ENCODE measurements at places on chromosomes 4 and X. TPM values are rescaled to one million over a fixed set of nuclear protein-coding genes. Genes with fewer than 3 reads are reported as not detected.

GRCh38 chr4:114383721-114384120, 214.9 kb upstream of the UGT8 start:
- H3K36me3 ChIP-seq: no peaks in the 10 kb centered on the region
- DNase-seq: no peak
- H3K27me3 ChIP-seq: no peaks in the 10 kb centered on the region
- no peak overlapping the region for H3K27ac ChIP-seq
- H3K4me3 ChIP-seq: no peak overlapping the region

SRPX gene
- 108 TPM for total RNA-seq

GRCh38 chr4:110854021-110854678, 231.3 kb upstream of the PITX2 start:
- no peak for DNase-seq
- H3K4me3 ChIP-seq: no peak overlapping the region

GRCh38 chr4:170391066-170391740, 301.4 kb upstream of the AADAT start:
- no peaks in the 10 kb centered on the region for H3K27me3 ChIP-seq
- no peaks in the 10 kb centered on the region for H3K4me1 ChIP-seq
- H3K36me3 ChIP-seq: no peaks in the 10 kb centered on the region
- no peak for DNase-seq
- H3K27ac ChIP-seq: no peak overlapping the region

GRCh38 chrX:31091819-31092218, 20.0 kb upstream of the FTHL17 start:
- no peak overlapping the region for H3K27ac ChIP-seq
- no peak for DNase-seq
- H3K36me3 ChIP-seq: no peaks in the 10 kb centered on the region
- no peak overlapping the region for H3K4me3 ChIP-seq
- peaks cover 14% of the 10 kb centered on the region for H3K27me3 ChIP-seq
- H3K4me1 ChIP-seq: no peaks in the 10 kb centered on the region

GCNA gene
- total RNA-seq: 2.6 TPM

GRCh38 chr4:110106931-110107296, 91.5 kb downstream of the ELOVL6 start:
- H3K27me3 ChIP-seq: no peaks in the 10 kb centered on the region
- no peak overlapping the region for H3K27ac ChIP-seq
- H3K36me3 ChIP-seq: no peaks in the 10 kb centered on the region
- no peak overlapping the region for H3K4me3 ChIP-seq
- no peak for DNase-seq
- H3K4me1 ChIP-seq: no peaks in the 10 kb centered on the region

DNA sequence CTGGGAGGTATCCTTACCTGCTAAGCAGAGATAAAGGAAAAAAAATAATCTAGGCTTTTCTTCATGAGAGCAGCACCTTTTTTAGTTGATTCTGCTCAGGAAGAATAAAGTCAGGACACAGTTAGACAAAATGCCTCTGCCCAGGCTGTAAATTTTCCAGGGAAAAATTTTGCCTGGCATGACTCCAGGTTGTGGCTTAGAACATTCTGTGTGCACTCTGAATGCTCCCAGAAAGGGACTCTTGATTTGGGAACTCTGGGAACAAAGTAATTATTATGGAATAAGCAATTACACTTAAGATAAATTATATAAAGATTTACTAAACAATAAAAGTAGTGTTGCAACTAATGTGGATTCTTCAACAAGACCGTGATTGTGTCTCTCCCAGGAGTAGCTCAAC, 826.2 kb upstream of the TENM3 start:
- H3K4me3 ChIP-seq: no peak overlapping the region
- no peaks in the 10 kb centered on the region for H3K4me1 ChIP-seq
- no peaks in the 10 kb centered on the region for H3K27me3 ChIP-seq

DNA sequence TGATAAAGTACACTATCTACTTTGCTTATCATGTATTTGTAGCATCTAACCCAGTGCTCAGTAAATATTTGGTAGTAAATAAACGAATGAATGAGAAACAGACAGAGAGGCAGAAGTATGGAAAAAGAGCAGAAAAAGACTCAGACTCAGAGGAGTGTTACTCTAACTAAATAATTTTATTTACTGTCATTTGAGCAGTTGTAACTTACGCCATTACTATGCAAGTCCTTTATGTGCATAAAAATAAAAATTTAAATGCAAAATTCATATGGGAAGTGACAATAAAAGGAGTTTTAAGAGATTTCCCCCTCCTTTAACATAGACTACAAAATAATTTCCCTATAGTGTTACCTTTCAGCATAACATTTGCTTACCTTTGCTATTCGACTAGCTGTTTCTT, 49.5 kb downstream of the ZAR1 start:
- H3K27ac ChIP-seq: no peak overlapping the region
- no peak overlapping the region for H3K4me3 ChIP-seq
- peaks cover 12% of the 10 kb centered on the region for H3K36me3 ChIP-seq

DNA sequence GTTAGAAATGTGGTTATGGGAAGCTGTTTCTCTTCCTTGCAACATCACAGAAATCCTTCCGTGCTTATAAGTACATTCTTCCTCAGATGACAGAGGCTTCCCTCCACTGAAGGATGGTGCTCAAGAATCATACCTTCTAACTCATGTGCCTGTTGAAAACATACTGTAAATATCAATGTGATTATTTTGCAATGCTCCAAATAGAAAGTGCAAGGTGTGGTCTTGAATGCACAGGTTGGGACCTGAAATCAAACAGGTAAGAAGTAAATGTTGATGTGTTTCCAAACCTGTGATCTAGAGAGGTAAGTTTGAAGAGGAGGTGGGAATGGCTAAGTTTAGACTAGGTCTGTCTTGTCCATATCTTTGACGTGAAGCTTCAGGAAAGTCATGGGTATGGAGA, 87.7 kb downstream of the ZNF518B start:
- no peak overlapping the region for H3K27ac ChIP-seq
- no peaks in the 10 kb centered on the region for H3K27me3 ChIP-seq
- H3K4me1 ChIP-seq: no peaks in the 10 kb centered on the region
- no peaks in the 10 kb centered on the region for H3K36me3 ChIP-seq
- no peak overlapping the region for H3K4me3 ChIP-seq

CXCL6 gene
- total RNA-seq: not detected

DNA sequence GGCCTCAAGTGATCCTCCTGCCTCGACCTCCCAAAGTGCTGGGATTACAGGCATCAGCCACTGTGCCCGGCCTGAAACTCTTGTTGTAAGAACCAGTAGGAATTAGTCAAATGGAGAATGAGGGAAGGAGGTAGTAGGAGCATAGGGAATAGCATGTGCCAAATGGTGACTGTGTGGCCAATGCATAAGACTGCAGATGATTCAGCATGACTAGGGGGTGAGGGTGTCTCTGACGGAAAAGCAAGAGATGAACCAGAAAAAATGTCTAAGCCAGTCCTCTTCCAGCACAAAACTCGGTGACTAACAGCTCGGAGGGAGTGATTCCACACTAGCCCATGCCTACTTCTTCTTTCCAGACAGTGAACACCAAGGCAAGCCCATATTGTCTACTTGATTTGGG, 58.2 kb upstream of the DUSP21 start:
- H3K27me3 ChIP-seq: peaks cover 4% of the 10 kb centered on the region
- H3K27ac ChIP-seq: no peak overlapping the region
- no peaks in the 10 kb centered on the region for H3K4me1 ChIP-seq

PAGE1 gene
- total RNA-seq: not detected

DNA sequence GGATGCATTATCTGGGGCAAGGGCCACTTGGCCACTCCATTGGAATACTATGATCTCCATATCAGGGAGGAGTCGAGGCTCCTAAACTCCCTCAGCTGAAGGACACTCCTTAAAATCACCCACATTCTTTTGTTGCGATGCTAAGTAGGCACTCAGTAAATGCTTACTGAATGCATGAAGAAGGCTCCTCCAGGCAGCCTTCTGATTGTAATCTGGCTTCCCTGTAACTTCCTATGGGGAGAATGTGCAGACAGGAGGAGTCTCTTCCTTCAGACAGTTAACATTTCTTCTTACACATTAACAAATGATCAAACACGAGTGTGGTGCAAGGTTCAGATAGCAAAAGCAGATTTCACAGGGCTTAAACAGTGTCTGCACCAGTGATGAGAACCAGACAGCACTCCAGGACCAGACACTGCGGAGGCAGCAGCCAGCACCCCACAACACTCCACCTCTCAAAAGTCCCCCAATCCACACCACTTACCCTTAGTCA, 21.4 kb upstream of the USO1 start:
- DNase-seq: no peak
- H3K27ac ChIP-seq: no peak overlapping the region
- no peaks in the 10 kb centered on the region for H3K4me1 ChIP-seq
- H3K36me3 ChIP-seq: no peaks in the 10 kb centered on the region
- no peak overlapping the region for H3K4me3 ChIP-seq

WNK3 gene
- total RNA-seq: 1.3 TPM

PRKG2 gene
- 1.2 TPM for total RNA-seq

GRCh38 chr4:52932591-52933470, 70.7 kb downstream of the RASL11B start:
- no peak overlapping the region for H3K4me3 ChIP-seq
- no peak overlapping the region for H3K27ac ChIP-seq
- no peaks in the 10 kb centered on the region for H3K4me1 ChIP-seq
- no peak for DNase-seq

DNA sequence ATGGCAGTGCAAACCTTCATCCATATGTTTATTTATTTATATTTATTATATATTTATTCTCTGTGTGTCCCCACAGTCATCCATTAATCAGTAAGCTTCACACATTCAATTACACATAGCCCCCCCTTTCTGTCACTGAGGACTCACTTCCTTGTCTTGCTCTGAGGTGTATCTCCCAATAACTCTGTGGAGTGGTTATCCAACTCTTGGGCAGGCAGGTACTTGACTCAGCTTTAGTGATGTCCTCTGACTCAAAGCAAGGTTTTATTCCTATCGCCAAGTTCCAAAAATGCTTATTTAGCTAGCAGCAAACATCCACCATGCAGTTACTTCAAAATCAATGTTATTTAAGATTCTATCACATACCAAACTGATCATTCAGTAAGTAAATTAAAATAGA, 25.2 kb upstream of the NDP start:
- no peak overlapping the region for H3K4me3 ChIP-seq
- peaks cover 15% of the 10 kb centered on the region for H3K27me3 ChIP-seq
- DNase-seq: no peak

PHOX2B gene
- not detected for total RNA-seq

DNA sequence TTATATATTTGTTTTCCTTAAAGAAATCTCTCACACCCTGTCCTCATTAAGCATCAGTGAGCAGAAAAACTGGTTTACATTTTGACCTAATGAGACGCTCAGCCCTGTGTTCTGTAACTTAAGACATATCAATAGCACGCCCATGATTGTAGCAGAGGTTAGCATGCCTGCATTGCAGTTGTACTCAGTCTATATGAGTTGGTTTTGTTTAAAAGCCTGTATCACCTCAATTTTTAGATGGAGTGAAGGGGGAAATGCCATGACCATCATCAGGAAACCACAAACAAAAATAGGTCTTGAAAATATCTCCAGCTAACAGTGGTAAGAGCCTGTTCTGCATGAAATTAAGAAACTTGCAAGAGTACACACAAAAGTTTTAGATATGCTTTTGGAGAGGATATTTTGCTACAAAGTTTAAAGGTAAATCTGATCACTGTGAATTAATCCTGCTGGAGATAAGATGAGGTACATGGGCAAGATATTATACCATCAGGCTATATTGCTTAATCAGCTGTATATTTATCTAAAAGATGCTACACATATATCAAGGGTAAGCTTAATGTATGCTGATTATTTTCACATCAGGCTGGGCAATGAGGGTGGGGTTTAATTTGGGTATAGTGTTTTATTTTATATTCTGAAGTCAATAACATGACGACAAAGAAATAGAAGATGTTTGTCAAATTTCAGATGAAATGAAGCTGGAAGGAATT, 13.1 kb upstream of the COQ2 start:
- no peaks in the 10 kb centered on the region for H3K36me3 ChIP-seq
- H3K4me3 ChIP-seq: no peak overlapping the region
- DNase-seq: no peak
- no peak overlapping the region for H3K27ac ChIP-seq
- no peaks in the 10 kb centered on the region for H3K4me1 ChIP-seq
- H3K27me3 ChIP-seq: no peaks in the 10 kb centered on the region

DNA sequence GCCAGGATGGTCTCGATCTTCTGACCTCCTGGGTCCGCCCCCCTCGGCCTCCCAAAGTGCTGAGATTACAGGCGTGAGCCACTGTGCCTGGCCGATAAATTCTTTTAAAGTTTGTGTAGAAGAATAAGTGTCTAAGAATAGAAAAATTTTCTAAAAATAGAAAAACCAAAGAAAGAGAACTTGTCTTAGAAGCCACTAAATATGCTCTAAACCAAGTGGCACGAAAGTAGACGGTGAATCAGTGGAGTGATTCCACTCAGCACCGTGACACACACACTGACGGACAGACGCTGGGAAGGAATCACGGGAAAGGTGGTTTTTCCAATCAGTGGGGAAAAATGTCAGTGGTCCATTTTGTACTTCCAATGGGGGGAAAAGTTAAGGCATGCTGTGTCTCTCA, 72.7 kb upstream of the PSAPL1 start:
- peaks cover 5% of the 10 kb centered on the region for H3K27me3 ChIP-seq
- H3K4me1 ChIP-seq: no peaks in the 10 kb centered on the region
- H3K4me3 ChIP-seq: no peak overlapping the region
- no peak overlapping the region for H3K27ac ChIP-seq

GRCh38 chr4:56400560-56400959, 13.3 kb upstream of the AASDH start:
- no peak for DNase-seq
- no peaks in the 10 kb centered on the region for H3K36me3 ChIP-seq
- no peak overlapping the region for H3K4me3 ChIP-seq
- H3K4me1 ChIP-seq: no peaks in the 10 kb centered on the region
- no peak overlapping the region for H3K27ac ChIP-seq
- no peaks in the 10 kb centered on the region for H3K27me3 ChIP-seq

RBMX gene
- total RNA-seq: 331 TPM

MECP2 gene
- total RNA-seq: 56.3 TPM

GRCh38 chr4:133190098-133190497, 41.0 kb downstream of the PCDH10 start:
- no peaks in the 10 kb centered on the region for H3K36me3 ChIP-seq
- DNase-seq: no peak
- H3K27ac ChIP-seq: no peak overlapping the region
- no peaks in the 10 kb centered on the region for H3K4me1 ChIP-seq

GRCh38 chr4:46389301-46389775, 590 bp downstream of the GABRA2 start:
- peaks cover 6% of the 10 kb centered on the region for H3K4me1 ChIP-seq
- peak overlapping the region; percentile 44 for H3K4me3 ChIP-seq
- no peak for DNase-seq
- peaks cover 64% of the 10 kb centered on the region for H3K27me3 ChIP-seq
- H3K36me3 ChIP-seq: no peaks in the 10 kb centered on the region
- H3K27ac ChIP-seq: no peak overlapping the region

- H3K4me1 ChIP-seq: no peaks in the 10 kb centered on the region
- no peak overlapping the region for H3K4me3 ChIP-seq
- no peak overlapping the region for H3K27ac ChIP-seq
Measured at GRCh38 chr4:35695421-35695820, 548.9 kb downstream of the ARAP2 start.

DNA sequence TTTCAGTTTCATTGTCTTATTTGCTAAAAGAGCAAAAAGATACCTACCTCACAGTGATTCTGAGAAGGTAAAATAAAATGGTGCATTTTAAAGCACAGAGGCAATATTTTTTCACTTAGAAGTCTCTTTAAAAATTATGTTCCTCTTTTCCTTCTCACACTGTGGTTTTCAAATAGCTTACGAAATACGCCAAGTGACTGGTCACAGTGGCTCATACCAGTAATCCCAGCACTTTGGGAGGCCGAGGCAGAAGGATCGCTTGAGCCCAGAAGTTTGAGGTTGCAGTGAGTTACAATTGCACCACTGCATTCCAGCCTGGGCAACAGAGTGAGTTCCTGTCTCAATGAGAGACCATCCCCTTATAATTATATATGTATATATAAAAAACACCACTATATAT, 372.6 kb downstream of the FBXO8 start:
- DNase-seq: no peak
- H3K27me3 ChIP-seq: no peaks in the 10 kb centered on the region
- no peaks in the 10 kb centered on the region for H3K4me1 ChIP-seq
- no peak overlapping the region for H3K4me3 ChIP-seq
